Cerebellar nuclear complex (tissue), 1 donor: ENCODE measurements at places on chromosomes 4 and X.
A peak's percentile ranks its signal among the peaks of the same experiment; 100 is the strongest.

- no peak for DNase-seq
Observed at GRCh38 chrX:69028006-69028760, 137.1 kb downstream of the PJA1 start.

- no peak for DNase-seq
Observed at GRCh38 chr4:184357165-184357564, 117.2 kb downstream of the IRF2 start.

DNA sequence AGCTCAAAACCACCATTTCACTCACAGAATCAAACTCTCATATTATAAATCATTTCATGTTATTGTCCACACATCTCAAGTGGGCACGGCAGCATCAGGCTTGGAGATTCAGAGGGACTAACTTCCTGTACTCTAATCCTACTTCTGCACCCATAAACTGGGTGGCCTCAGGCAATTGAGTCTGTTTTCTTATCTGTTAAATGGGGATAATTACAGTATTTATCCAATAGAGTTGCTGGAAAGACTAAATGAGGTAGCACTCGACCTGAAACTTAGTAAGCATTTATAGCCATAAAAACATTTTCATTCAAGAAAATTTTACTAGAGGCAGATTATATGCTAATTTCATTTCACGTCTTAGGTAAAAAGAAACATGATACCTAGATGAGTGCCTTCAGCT is 13.0 kb downstream of the TBC1D1 start:
- no peak for DNase-seq

DNA sequence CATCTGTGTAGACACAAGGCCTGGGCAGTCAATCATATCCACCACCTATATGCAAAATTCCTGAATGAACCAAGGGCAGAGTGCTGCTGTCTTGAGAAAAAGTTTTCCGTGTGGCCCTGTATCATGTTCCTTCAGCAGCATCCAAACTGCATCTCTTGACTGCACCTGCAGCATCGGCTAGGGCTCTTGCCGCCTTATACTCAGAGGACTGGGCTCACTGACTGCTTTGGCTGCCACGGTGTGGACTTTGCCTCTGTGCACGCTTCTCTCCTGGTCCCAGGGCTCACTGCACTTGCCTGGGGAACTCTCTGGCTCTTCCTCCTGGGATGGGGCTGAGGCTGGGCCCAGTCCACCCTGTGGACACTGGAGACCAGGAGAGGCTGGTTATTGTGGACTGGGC is 39.5 kb upstream of the STS start:
- DNase-seq, result no peak

DNA sequence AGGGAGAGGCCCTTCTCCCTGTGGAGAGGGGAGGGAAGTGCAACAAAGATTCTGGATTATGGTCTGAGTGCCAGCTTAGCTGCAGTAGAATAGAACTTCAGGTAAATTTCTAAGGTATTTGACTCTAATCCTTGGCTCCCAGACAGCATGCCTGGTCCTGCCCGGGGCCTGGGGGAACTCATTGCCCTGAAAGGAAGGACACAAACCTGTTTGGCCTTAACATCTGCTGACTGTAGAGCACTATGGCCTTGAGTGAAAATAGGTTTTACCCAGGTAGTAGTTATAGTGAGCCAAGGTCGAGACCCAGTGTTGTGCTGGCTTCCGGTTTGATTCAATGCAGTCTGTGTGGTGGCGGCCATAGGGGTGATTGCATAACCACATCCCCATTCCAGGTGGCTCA is 64.4 kb downstream of the RPS6KA6 start:
- no peak for DNase-seq

- peak; percentile 21 for DNase-seq
Observed at GRCh38 chrX:57821703-57822387, 88.4 kb downstream of the ZXDA start.

DNA sequence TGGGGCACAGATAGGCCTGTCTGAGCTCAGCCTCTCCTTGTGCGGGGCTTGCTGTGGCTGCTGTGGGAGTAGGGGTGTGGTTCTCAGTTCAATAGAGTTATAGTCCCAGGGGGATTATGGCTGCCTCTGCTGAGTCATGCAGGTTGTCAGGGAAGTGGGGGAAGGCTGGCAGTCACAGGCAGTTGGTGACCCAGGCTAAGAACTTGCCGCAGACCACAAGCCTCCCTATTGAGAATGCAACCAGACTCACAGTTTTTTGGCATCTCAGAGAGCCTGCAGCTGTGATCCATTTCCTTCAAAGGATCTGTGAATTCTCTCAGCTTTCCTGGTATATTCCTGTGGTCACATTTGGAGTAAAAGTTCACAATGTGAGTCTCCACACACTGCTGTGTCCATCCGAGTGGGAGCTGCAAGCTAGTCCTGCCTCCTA is 364.9 kb downstream of the ZNF674 start:
- no peak for DNase-seq

DNA sequence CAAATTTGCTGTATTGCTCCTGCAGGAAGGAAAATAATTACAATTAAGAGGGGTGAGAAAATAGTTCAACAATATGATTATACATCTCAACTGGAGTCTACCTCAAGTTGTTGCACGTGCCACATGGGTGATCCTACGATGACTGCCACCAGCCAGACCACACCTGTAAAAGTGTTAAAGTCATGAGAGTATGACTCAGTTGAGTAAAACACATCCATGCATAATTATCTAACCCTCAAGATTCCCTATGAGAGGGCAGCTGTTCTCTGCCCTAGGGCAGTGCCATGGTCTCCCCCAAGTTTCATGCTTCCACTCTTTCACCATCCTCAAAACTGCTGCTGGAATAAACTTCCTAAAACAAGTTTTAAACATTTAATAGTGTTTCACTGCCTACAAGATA is 44.1 kb downstream of the QRFPR start:
- no peak for DNase-seq

GRCh38 chrX:45803383-45803921 is 602.8 kb upstream of the DIPK2B start:
- DNase-seq, result no peak

DNA sequence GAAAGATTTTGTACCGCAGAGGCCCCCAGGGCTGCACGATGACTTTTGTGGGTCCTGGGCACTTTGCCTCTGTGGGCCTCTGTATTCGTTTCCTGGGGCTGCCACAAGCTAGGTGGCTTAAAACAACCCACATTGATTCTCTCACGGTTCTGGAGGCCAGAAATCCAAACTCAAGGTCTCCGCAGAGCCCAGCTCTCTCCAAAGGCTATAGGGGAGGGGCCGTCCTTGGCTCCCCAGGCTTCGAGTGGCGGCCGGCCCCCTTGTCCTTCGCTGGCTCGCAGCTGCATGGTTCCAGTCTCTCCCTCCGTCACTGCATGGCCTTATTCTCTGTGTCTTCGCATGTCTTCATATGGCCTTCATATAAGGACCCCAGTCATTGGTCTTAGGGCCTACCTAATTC is 241.2 kb downstream of the EVC2 start:
- DNase-seq, result no peak

GRCh38 chr4:131052646-131053045 is 1956.7 kb downstream of the C4orf33 start:
- DNase-seq, result no peak

DNA sequence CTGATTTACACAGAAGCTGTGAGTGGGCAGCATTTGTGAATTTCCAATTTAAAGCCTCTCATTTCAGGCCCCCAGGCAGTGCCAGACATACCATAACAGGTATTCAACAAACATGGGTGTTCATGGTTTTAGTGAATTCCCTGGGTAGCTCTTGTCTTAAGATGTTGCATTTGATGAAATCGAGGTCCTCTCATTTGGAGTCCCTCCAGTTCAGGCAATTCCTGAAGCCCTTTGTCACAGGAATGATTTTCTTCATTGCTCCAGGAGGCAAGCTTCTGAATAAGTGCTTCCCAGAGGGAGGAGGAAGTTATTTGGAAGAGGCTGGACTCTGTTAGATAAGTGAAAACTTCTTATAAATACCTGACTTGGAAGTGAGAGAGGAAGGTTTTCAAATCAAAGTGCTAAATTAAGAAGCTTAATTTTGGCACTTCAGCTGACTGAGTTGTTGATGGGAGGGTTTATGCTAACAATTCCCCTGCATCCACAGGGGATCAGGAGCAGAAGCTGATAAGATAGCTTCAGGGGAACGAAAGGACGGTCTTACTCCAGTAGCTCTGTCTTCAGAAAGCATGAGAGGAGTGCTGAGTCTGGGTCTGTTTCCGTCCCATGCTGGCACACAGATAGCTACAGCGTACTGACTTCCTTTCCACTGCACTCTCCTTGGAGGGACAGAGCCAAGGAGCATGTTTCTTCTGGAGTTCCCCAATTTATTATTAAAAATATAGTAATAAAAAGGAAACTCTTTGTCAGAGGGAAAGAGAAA is 543.1 kb downstream of the GBA3 start:
- DNase-seq, result no peak

DNA sequence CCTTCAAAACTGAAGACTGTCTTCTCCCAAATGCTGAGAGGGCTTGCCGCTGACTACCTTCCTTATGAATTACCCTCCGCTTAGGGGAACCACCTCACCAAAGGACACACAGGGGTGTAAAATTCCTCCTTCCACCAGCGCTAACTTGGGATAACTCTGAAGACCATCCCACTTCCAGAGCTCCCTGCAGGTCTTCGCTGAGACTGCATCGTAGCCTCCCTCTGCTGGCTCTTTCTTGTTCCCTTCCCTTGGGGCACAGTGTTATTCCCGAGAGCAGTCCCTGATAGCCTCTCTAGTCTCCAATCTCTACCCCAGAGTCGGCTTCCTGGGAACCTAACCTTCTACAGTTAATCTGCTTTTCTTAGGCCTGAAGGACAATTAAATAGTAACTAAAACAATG is 725.5 kb upstream of the ATOH1 start:
- DNase-seq, result no peak

DNA sequence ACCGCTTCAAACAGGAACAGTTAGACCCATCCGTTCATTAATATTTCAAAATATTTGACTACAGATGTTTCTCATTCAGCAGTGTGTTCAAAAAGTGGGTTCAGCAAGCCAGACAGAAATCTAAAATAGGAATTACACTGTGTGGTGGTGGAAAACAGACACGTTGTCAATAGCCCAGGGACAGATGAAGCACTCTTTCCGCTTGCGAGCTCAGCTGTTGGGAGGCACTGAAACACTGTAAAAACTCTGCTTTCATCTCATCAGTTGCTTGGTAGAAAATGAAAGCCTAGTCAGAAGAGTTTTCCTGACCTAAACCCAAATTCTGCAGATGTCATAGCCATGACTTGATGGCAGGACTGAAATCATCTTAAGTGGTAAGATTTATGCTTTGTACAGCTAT is 38.5 kb downstream of the LRP2BP start:
- no peak for DNase-seq

GRCh38 chr4:8778291-8778690 is 93.3 kb downstream of the HMX1 start:
- DNase-seq, result no peak

GRCh38 chrX:133185938-133186337 is 32.2 kb downstream of the TFDP3 start:
- no peak for DNase-seq

DNA sequence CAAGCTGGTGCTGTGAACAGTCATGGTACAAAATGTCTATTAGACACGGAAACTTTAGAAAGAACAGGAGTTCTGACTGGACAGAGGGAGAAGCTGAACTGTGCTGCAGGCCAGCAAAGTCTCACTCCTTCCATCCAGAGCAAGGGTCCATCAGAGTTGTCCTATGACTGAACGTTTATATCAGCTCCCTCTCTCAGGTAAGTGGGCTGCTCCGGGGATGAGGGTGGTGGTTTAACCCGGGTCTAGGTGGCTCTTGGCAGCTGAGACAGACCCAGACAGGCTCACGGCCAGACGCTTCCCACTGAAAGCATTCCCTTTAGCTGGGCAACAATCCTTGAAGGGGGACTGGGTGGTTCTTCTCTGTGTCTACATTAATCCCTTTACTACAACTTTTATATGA is 385.0 kb upstream of the SMIM31 start:
- no peak for DNase-seq

- no peak for DNase-seq
Observed at GRCh38 chr4:186910385-186910784, 186.7 kb upstream of the FAT1 start.

GRCh38 chr4:3462790-3463415 is at the start of gene DOK7:
Gene DOK7, plus strand, starts transcription at chr4:3463306. Its CDS starts 70 bp downstream, at chr4:3463376.
- DNase-seq, result no peak

DNA sequence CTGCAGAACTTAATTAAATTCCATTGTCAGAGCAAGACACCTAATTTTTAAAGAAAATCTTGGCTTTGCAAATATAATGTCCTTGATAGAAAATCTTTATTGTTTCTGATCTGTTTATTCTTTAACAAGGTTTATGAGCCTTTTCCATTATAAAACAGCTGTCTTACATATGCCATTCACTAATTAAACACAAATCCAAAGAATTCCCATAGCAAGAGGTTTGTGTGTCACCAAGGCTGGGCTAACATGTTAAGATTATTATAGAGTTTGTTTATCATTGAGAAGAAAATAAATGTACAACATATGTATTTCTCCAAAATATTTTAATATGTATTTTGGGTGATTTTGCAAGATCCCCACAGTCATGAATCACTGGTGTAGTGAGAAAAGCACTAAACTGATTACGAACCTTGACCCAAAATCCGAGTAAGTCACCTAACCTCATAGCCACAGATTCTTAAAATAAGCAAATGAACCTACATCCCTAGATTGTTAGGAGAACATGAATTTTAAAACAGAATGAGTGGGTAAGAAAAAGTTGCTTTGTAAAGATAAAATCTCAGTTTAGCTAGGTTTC is 694.8 kb upstream of the INTU start:
- DNase-seq, result no peak

DNA sequence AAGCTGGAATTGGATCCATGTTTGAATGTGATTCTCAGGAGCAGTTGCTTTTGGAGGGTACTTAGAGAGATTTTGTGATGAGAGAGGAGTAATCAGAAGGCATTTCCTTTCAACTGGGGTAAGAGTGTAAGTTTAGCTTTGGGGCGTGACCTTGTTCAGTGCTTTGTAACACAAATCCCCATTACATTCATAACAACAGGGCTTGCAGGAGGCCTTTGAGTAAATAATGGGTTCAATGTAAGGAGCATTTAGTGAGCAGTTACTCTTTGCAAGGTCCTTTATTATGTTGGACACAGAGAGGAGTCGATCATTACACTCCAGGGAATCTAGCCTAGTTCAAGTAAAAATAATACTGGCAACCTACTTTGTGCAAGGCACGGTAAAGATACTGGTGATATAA is 74.0 kb upstream of the AFF2 start:
- no peak for DNase-seq

DNA sequence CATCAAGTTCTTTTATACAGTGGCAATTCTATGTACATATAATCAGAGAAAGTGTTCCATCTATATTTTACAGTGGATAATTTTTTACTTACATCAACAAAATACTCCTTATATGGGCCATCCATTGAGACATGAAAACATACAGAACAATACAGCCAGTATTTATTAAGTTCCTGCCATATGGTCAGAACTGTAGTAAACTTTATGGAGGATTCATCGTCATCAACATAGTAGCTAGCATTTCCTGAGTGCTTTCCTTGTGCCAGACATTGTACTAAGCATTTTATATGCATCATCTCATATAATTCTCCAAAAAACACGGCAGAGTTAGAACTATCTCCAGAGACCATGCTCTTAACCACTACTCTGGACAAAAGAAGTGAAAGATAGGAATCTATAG is 170.1 kb downstream of the CEP135 start:
- DNase-seq, result no peak
